ENCODE measurements at places on chromosomes 2 and 18. TPM values are rescaled to one million over a fixed set of nuclear protein-coding genes. Genes with fewer than 3 reads are reported as not detected.

The GNLY gene
- total RNA-seq: not detected

The SCN1A gene
- not detected for total RNA-seq

The AMER3 gene
- not detected for total RNA-seq

The NR4A2 gene
- 0.57 TPM for total RNA-seq

The RTTN gene
- total RNA-seq: 46.6 TPM

The ABHD3 gene
- 5.3 TPM for total RNA-seq

The RAPGEF4 gene
- total RNA-seq: 0.14 TPM

The ARHGAP15 gene
- not detected for total RNA-seq

The C2orf81 gene
- total RNA-seq: 1.6 TPM

The MYCN gene
- total RNA-seq: 2.1 TPM

The GRB14 gene
- total RNA-seq: not detected

The B3GNT7 gene
- total RNA-seq: 0.14 TPM

The KCNG2 gene
- total RNA-seq: not detected

The AGXT gene
- not detected for total RNA-seq

The IL1RN gene
- not detected for total RNA-seq

The APLF gene
- 6.9 TPM for total RNA-seq

The TANC1 gene
- 43.3 TPM for total RNA-seq

The TCF23 gene
- total RNA-seq: not detected

The ASPRV1 gene
- total RNA-seq: 0.29 TPM

The LRRC30 gene
- total RNA-seq: not detected

The TMEM237 gene
- total RNA-seq: 66.0 TPM

The CD8B2 gene
- total RNA-seq: not detected

The AQP12A gene
- not detected for total RNA-seq

The LDLRAD4 gene
- total RNA-seq: 0.14 TPM

The CKAP2L gene
- 0.88 TPM for total RNA-seq

The SULT1C2 gene
- not detected for total RNA-seq

The CFAP53 gene
- not detected for total RNA-seq

The SERPINB12 gene
- not detected for total RNA-seq

The SS18 gene
- 179 TPM for total RNA-seq

The GPD2 gene
- total RNA-seq: 63.4 TPM

The FTCDNL1 gene
- 0.43 TPM for total RNA-seq

The NT5C1B gene
- not detected for total RNA-seq

The C2orf15 gene
- not detected for total RNA-seq

The LOXL3 gene
- total RNA-seq: 2.9 TPM

The CDH7 gene
- not detected for total RNA-seq

The DRC1 gene
- not detected for total RNA-seq

Data from placental pericyte (primary cell).